ENCODE measurements at places on chromosomes 7 and 10.

- no peak for DNase-seq
Observed at GRCh38 chr7:113094517-113095249, 8.1 kb upstream of the GPR85 start.

DNA sequence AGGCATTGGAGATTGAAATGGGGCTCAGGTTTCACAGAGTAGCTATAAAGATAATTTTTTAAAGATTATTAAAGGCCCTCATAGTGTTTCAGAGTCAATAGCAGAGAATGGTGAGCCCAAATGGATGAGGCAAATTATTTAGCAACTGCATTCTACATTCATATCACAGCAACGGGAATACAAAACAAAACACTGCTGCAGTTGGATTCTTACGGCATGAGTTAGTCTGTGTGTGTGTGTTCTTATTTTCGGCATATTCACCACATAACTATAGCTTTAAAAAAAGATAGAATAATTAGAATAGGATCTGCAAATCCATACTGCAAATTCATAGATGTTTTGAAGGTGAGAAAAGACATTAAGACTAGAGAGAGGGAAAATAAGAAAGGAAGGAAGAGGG lies 66.0 kb downstream of the SUGCT start:
- no peak for DNase-seq

DNA sequence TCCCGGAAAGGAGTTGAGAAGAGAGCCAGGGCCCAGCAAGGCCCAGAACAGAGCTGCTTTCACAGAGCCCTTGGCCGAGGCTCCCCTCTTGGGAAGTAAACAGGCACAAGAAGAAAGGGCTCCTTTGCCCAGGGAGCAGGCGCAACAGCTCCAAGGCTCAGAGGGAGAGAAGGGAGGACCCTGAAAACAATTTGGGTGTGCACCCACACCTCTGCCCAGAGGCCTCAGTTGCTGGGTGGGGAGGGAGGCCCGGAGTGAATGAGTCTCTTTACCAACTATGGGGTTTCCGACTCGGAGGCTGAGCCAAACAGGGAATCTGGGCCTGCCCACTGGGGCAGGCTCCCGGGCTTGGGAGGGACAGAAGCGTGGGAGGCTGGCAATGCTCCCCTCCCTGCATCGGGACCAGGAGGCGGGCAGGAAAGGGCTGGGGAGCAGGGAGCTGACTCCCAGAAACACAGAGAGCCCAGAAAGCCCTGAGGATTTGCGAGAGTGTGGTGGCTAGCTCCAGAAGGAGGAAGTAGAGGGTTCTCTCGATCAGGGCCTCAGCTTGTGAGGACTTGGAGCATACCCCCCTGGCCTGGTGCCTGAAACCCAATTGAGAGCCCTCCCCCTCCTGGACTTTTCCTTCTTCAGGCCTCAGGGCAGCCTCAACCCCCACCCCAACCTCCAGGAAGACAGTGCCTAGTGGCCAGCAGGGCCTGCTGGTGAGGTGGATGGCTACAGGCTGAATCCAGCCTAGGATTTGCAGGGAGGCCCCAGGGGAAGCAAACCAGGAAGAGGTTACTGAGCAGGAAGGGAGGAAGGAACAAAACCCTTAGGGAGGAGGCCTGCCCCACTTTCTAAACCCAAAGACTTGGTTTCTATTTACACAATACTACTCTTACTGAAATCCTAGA lies 6.2 kb downstream of the C10orf105 start:
- no peak for DNase-seq

GRCh38 chr7:27119412-27119911 lies 11.1 kb downstream of the HOXA4 start:
- DNase-seq = no peak

- no peak for DNase-seq
Observed at GRCh38 chr10:89307269-89307577, 5.4 kb downstream of the IFIT2 start.

- no peak for DNase-seq
Observed at GRCh38 chr7:92667816-92668535, 77.8 kb upstream of the FAM133B start.

DNA sequence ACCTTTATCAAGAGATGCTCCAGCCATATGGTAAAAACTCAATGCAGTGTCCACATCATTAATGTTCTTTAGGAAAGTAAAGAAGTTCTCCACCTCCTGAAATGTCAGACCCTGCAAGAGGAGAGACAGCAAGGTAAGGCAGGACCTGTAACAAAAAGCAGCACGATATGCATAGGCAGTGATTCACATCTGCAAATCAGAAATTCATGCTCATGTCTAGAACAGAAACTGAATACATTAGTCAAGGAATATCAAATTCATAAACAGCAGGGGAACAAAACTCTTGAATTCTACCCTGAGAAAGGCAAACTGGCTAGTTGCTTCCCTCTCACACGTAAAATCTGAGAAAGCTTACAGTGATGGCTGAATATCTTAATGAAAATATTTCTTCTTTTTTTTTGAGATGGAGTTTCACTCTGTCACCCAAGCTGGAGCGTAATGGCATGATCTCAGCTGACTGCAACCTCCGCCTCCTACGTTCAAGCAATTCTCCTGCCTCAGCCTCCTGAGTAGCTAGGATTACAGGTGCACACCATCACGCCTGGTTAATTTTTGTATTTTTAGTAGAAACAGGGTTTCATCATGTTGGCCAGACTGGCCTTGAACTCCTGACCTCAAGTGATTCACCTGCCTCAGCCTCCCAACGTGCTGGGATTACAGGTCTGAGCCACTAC lies 53.3 kb upstream of the DNAJB12 start:
- no peak for DNase-seq

GRCh38 chr7:129123510-129123857 lies 21.0 kb upstream of the TSPAN33 start:
- DNase-seq = no peak

- no peak for DNase-seq
Observed at GRCh38 chr10:122296363-122297120, 25.4 kb downstream of the BTBD16 start.

GRCh38 chr10:6843894-6844650 lies 264.0 kb upstream of the PRKCQ start:
- no peak for DNase-seq

DNA sequence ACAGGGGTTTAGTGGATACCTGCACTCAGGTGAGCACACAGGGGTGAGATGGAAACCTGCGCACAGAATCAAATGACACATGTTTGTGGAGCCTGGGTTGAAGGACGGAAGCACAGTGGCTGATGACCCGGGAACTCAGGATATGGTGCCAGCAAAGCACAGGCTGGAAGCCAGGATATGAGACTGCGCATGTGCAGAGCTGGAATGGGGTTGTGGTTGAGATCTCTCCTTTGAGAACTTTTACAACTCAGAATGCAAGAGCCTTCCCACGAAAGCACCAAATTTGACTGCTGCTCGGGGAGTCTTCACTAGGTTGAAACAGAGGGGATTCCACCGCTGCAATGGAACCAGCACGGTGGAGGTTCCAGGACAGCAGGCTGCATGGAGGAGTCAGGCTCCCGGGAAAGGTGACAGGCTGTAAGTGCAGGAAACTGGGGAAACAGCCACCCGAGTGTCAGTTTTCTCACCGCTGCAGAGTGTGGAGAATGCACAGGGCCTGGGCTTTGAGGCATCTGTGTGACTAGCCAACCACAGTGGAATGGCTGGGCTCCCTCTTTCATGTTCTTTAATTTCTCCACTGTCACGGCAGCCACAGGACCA lies 133.4 kb upstream of the TCERG1L start:
- DNase-seq = no peak

GRCh38 chr7:150449206-150449952 lies 1.1 kb upstream of the GIMAP8 start:
- no peak for DNase-seq

GRCh38 chr7:138979226-138979979 lies 1.8 kb downstream of the KIAA1549 start:
- no peak for DNase-seq

DNA sequence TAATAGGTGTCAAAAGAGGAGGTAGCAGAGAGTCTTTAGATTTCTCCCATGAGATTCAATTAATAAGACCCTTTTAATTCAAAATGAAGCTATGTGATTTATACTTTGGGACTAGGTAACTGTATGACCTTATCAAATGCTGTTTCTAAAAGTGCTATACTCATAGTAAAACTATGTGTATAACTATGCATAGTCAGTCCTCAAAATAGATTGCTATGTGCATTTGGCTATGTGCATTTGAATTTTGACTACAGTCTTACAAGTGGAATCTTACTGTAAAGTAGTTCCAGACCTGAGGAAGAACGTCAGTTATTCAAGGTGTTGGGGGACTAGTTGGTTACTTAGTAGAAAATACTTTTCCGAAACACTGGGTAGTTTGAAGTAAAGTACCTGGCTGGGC lies 36.9 kb downstream of the ADD3 start:
- no peak for DNase-seq

GRCh38 chr7:46886669-46887374 lies 695.1 kb downstream of the TNS3 start:
- no peak for DNase-seq

- no peak for DNase-seq
Observed at GRCh38 chr7:125122173-125122572, 192.5 kb upstream of the POT1 start.

- no peak for DNase-seq
Observed at GRCh38 chr7:24898691-24899090, 81.3 kb downstream of the OSBPL3 start.

DNA sequence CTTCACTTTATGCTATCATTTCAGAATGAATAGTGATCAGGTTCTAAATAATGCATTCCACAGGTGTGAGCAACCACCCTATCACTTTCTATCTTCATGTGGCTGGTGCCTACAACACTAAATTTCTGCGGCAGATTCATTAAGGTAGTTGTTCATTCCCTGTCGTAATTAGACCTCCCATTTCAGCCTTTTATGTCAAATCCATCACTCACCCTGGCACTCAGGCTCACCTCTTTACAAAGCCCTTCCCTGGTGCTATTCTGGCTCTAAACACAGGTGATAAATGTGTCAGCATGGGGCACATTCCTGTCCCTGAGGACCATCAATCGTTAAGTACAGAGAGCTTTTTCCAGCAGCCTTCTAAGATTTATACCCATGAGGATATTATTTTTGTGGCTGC lies 300.0 kb upstream of the C7orf33 start:
- no peak for DNase-seq

DNA sequence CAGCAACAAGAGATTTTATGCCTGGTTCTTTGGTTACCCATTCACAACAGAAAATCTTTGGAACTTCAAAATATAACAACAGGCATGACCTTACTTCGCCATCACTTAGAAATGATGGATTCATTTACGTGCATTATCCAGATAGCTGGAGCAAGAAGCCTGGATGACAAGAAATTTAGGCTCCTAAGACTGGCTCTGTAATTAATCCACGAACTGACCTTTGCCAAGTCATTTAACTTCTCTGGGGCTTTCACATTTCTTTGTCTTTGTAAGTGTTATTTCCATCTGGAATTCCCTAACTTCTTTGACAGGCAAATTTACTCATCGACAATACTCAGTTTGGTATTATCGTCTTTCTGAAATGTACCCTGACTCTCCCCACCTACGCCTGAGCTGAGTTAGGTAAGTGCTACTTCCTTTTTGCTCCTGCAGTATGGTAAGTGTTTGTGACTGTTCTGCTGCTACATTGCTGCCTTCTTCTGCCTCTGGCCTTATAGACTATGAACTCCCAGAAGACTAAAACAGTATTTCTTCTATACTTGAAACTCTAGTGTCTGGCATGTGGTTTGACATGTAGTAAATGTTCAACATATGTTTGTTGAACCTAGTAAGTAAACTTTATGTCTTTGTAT lies 5.5 kb upstream of the MDFIC start:
- DNase-seq = no peak

DNA sequence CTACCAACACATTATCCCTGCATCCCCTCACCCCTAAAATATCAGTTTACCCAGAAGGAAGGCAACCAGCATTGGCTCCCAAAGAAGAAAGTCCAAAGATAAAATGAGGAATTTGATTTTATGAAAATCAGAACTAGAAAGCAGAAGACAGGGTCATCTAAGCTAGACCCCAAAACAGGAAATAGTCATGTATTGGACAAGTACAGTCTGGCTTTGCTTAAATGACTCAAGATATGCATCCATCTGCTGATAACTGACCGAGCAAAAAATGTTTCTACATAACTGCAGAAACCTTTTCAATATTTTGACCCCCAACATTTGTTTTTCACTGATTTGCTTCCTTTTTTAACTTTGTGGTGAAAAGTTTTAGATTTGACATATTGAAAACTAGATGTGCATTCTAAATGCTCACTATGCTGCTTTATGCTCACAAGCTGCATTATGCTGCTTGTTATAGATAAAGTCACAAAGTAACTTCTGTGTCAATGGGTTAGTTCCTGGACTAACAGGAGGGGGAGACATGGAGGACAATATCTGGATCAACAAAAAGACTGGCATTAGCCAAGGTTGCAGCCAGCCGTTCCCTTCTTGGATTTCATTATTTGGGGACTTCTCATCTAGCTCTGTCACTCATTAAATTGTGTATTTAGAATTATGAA lies 227.0 kb downstream of the INHBA start:
- no peak for DNase-seq

- no peak for DNase-seq
Observed at GRCh38 chr7:8064828-8065227, 96.2 kb downstream of the GLCCI1 start.

Data from retinal pigment epithelial cell (primary cell).